Stomach (tissue), 19 donors: ENCODE measurements at places on chromosomes 6 and 20. TPM values are rescaled to one million over a fixed set of nuclear protein-coding genes. Genes with fewer than 3 reads are reported as not detected.

Gene MOG
- polyA plus RNA-seq: not detected

DNA sequence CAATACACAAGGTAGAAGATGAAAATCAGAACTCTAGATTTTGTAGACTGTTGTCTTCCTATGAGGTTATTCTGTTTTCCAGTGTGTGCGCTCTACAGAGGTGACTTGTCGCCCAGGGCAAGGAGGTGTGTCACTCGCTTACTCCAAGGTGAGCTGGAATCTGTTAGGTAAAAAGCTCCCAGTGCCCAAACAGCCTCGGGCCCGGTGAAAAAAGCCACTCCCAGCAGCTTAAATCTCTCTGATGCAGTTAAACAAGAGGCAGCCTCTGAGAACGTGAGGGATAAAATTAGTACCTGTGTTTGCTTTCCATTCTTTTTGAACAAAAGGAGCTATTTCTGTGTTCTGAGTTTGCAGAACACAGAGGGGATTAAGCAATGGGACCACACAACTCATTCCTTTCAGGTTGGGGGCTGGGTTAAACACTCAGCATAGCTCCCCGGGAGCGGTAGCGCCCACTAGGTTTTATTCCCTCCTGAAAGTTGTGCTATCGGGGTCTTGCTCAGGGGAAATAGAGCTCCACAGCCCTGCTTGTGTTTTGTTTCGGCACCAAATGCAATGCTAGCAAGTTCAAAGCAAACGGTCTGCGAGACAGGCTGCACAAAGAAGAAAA is 181.2 kb downstream of the FOXA2 start:
- H3K4me1 ChIP-seq: peaks cover 16% of the 10 kb centered on the region
- peak overlapping the region; percentile 58 for H3K27ac ChIP-seq
- no peak for DNase-seq
- H3K36me3 ChIP-seq: no peaks in the 10 kb centered on the region
- peak overlapping the region; percentile 41 for H3K4me3 ChIP-seq
- H3K27me3 ChIP-seq: no peaks in the 10 kb centered on the region

Gene DSP
- 15.6 TPM for polyA plus RNA-seq

Gene SPACA1
- polyA plus RNA-seq: not detected
